WTC11 (cell line): ENCODE measurements at places on chromosomes 3 and 15. TPM values are rescaled to one million over a fixed set of nuclear protein-coding genes. Genes with fewer than 3 reads are reported as not detected.

MLF1 gene
- total RNA-seq: 22.3 to 35.6 TPM (median 31.9 TPM) in 3 replicates

DNA sequence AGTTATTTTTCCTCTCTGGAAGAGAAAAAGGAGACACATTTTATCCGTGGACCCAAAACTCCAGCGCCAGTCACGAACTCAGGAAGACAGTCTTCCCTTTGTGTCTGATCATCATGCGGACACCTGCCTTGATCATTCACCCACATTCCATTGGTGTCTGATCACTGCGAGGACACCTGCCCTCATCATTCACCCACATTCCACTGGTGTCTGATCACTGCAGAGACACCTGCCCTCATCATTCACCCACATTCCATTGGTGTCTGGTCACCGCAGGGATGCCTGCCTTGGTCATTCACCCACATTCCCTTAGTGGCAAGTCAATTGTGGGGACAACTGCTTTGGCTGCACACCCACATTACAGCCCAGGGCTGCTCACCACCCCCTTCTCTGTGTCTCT is 148.9 kb downstream of the ROBO1 start:
- H3K27ac ChIP-seq: peak overlapping the region; percentile 51; the same call in 1 of the 2 replicates
- no peaks in the 10 kb centered on the region for H3K4me1 ChIP-seq
- H3K36me3 ChIP-seq: peaks cover 24% of the 10 kb centered on the region
- no peaks in the 10 kb centered on the region; the same call in 1 of the 2 replicates for H3K27me3 ChIP-seq
- no peak overlapping the region for H3K4me3 ChIP-seq

DNA sequence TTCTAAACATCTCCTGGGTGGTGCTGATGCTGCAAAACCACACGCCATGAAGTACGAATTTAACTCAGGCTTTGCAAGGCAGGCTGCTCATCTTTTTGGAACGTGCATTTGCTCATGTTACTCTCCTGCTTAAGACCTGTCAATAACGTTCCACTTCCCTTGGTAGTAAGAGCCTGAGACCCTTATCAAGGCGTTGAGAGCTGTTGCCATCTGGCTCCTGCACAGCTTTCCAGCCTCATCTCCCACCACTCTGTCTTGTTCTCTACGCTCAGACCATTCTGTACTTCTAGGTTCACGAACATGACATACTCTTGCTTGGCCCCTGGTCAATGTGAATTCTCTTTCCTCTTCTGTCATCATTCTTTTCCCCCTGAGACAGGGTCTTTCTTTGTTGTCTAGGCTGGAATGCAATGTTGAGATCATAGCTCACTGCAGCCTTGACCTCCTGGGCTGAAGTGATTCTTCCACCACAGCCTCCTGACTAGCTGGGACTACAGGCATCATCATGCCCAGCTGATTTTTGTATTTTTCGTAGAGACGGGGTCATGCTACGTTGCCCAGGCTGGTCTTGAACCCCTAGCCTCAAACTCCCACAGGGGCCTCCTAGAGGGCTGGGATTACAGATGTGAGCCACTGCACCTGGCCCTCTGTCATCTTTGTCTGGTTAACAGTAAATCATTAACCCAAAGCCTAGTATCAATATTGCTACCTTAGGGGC is 202.8 kb downstream of the CADPS start:
- H3K4me1 ChIP-seq: peaks cover 22% of the 10 kb centered on the region
- H3K27me3 ChIP-seq: no peaks in the 10 kb centered on the region
- no peak overlapping the region for H3K27ac ChIP-seq
- no peaks in the 10 kb centered on the region for H3K36me3 ChIP-seq
- DNase-seq: no peak

DNA sequence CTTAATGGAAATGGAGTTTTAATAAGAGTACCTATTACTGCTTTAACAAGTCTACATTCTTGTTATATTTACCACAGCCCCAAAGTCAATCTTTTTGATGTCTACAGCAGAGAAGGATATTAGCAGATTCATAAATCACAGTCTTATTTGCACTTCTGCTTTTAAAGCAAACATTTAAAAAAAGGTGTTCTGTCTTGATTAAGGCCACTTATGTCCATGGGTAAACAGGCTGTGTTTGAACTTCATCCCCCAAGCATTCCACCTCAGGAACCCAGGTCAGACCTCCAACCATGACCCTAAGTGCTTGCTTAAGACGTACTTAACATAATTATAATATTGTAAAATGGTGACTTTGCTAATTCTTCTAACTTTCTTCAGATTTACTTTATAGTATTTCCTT is 113.4 kb downstream of the CMSS1 start:
- H3K4me3 ChIP-seq: no peak overlapping the region
- DNase-seq: no peak
- H3K36me3 ChIP-seq: no peaks in the 10 kb centered on the region
- H3K4me1 ChIP-seq: peaks cover 53% of the 10 kb centered on the region

DNA sequence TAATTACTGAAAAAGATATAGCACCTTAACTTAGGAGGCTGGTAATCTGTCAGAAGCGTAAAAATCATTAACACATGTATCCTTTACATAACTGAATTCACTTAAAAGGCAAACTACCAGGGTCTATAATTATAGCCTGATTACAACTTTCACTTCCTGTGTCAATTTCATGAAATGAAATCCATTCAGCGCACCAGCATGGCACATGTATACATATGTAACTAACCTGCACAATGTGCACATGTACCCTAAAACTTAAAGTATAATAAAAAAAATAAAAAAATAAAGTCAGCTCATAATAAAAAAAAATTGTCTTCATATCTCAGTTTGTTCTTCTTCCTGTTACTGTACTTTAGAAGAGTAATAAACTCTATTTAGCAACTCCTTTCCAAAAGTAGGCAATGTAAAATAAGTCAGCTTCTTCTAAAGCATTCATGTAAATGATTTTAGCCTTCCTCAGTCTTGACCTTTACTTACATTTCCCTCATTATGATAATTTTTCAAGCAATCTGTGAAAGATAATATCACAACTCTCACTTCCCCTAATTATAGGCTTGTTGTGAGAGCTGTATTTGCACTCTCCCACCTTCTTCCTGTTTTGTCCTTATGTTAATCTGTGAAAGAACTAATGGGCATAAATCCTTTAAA is 50.1 kb downstream of the KBTBD8 start:
- no peak overlapping the region for H3K27ac ChIP-seq
- H3K4me3 ChIP-seq: no peak overlapping the region
- H3K4me1 ChIP-seq: peaks cover 17% of the 10 kb centered on the region
- no peaks in the 10 kb centered on the region; the same call in 1 of the 2 replicates for H3K27me3 ChIP-seq

GRCh38 chr3:125192190-125193035 is 20.1 kb downstream of the SLC12A8 start:
- DNase-seq: peak; percentile 55
- no peak overlapping the region for H3K4me3 ChIP-seq
- peaks cover 53% of the 10 kb centered on the region for H3K4me1 ChIP-seq
- peak overlapping the region; percentile 96 for H3K27ac ChIP-seq

GRCh38 chr3:59808446-59808845 is 758.6 kb upstream of the CFAP20DC start:
- no peak overlapping the region for H3K4me3 ChIP-seq
- H3K27ac ChIP-seq: no peak overlapping the region; the same call in 1 of the 2 replicates
- H3K27me3 ChIP-seq: peaks cover 58% of the 10 kb centered on the region
- no peaks in the 10 kb centered on the region for H3K36me3 ChIP-seq
- peaks cover 47% of the 10 kb centered on the region for H3K4me1 ChIP-seq
- no peak for DNase-seq

DNA sequence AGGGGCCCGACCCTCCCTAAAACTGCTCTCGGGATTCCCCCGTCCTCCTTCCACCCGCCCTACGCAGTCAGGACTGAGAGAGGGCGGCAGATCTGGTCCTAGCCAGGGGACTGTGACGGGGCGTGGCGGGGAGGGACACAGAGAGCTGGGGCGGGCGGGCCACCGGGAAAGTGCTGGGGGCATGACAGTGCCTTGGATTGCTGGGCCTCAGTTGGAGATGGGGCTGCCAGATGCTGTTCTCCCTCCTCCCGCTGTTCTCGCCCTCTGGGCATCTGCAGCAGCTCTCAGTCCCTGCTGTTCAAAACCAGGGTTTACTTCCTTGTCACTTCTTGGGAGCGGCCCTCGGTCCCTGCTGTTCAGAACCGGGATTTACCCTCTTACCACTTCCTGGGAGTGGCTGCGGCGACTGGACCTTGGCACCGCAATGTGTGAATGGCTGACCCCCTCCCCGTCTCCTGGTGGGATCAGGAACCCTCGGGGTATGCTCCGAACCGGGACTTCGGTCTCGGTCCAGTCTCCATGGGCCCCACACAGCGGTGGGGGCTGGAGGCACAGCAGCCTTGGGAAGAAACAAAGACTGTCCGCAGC is 1.8 kb upstream of the RPP25 start:
- H3K27me3 ChIP-seq: peaks cover 59% of the 10 kb centered on the region
- peaks cover 36% of the 10 kb centered on the region for H3K4me1 ChIP-seq
- H3K27ac ChIP-seq: peak overlapping the region; percentile 72; the same call in 1 of the 2 replicates
- H3K36me3 ChIP-seq: no peaks in the 10 kb centered on the region

KIAA1143 gene
- total RNA-seq: 41.9 to 55.6 TPM (median 45.4 TPM) in 3 replicates

DNA sequence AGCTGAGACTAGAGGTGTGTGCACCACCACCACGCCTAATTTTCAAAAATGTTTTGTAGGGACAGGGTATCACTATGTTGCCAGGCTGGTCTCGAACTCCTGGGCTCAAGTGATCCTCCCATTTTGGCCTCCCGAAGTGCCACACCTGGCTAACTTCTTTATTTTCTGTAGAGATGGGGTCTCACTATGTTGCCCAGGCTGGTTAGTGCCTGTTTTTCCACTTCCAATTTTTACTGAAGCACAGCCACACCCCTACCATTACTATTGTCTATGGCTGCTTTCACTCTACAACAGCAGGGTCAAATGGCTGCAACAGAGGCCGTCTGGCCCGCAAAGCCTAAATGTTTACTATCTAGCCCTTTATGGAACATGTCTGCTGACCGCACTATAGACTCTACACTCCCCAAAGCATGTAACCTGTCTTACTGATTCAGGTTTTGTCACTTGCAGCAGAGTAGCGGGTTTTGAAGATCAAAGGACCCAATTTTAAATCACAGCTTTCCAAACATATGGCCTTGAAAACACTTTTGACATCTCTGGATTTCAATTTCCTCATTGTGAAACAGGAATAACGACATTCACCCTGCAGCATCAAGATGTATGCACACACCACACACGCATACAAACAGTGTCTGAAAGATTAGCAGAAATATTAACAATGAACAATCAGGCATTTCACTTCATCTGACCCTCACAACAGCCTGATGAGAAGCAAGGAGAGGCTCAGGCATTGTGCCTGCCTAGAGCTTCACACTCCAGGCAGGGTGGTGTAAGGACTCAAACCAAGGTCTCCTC is 46.1 kb downstream of the SCAP start:
- peaks cover 53% of the 10 kb centered on the region for H3K36me3 ChIP-seq
- H3K27ac ChIP-seq: no peak overlapping the region
- no peak for DNase-seq
- H3K27me3 ChIP-seq: no peaks in the 10 kb centered on the region
- no peak overlapping the region for H3K4me3 ChIP-seq

DNA sequence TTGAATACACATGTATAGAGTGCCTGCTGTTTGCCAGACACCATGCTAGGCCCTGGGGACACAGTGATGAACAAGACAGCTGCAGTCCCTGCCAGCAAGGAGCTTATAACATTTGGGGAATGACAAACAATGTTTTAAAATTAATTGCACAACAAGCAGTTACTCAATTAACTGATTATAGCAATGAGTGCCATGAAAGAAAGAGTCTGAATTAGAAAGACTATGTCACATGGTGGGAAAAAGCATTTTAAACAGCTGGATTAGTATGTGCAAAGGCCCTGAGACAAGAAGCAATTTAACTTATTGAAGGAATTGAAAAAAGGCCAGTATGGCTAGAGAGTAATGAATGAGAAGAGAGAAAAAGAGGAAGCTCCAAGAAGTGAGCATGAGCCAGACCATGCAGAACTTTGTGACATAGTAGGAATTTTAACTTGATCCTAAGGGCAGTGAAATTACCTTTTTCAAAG is 64.5 kb upstream of the PLXNA1 start:
- no peak overlapping the region for H3K4me3 ChIP-seq
- H3K36me3 ChIP-seq: peaks cover 11% of the 10 kb centered on the region
- no peaks in the 10 kb centered on the region for H3K27me3 ChIP-seq
- DNase-seq: no peak
- no peak overlapping the region for H3K27ac ChIP-seq

DNA sequence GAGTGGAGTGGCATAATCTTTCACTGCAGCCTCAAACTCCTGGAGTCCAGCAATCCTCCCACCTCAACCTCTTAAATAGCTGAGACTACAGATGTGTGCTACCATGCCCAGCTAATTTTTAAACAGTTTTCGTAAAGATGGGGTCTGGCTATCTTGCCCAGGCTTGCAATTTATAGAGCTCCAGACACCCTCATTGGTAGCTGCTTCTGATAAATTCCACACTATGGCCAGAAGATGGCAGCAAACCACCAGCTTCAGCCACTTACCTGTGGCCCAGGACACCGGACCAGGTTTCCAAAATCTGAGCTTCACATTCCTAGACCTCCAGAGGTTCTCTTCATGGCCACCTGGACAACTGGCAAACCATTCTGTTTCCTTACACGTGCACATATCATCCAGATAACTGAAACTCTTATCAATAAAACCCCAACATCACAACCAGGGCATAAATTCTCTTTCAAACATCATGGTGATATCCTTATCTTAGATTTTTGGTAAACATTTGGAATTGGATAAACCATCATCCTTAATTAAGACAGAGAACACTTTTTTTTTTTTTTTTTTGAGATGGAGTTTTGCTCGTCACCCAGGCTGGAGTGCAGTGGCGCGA is 28.9 kb downstream of the FBXW12 start:
- no peak overlapping the region for H3K4me3 ChIP-seq
- peaks cover 33% of the 10 kb centered on the region for H3K36me3 ChIP-seq
- H3K27ac ChIP-seq: peak overlapping the region; percentile 88

DNA sequence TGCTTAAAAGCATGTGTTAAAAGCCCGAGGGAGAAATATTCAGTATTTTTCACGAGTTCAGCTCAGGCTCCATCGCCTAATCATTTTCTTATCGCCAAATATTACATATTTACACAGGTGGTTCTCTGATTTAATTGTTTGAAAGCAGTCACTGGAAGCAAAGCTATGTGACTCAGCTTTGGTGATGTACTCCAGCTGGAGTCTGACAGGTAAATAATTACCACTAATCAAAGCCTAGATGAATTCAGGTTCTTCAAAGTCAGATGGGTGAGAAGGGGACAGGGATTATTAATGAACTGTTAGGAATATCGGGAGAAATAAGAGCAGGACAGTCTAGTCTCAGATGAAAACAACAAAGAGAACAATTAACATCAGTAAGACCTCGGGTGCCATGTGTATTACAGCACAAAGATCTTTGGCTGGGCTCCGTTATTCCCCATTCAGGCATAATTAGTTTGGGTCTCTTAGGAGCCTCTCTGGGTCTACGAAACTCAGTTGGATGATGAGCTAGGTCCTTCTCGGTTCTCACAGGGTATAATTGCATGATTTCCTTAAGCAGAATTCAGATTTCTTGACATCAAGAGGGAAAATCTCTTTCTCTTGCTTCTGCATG is 331.7 kb upstream of the ADAMTS9 start:
- peaks cover 20% of the 10 kb centered on the region for H3K4me1 ChIP-seq
- no peaks in the 10 kb centered on the region for H3K27me3 ChIP-seq
- no peak overlapping the region; the same call in 1 of the 2 replicates for H3K27ac ChIP-seq
- H3K4me3 ChIP-seq: no peak overlapping the region

DNA sequence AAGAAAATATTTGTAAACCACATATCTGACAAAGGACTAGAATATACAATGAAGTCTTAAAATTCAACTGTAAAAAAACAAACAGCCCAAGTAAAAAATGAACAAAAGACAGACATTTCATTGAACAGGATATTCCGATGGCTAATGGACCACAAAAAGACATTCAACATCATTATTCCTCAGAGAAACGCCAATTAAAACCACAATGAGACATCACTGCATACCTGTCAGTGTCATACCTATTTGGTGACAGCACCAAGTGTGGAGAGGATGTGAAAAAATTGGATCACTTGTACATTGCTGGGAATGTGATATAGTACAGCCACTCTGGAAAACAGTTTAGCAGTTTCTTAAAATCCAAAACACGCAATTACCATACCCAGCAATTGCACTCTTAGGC is 29.9 kb upstream of the TJP1 start:
- H3K36me3 ChIP-seq: peaks cover 10% of the 10 kb centered on the region
- H3K27me3 ChIP-seq: no peaks in the 10 kb centered on the region
- H3K4me1 ChIP-seq: peaks cover 23% of the 10 kb centered on the region
- no peak overlapping the region for H3K27ac ChIP-seq
- no peak overlapping the region for H3K4me3 ChIP-seq
